Activated CD4-positive, alpha-beta T cell treated with anti-CD3 and anti-CD28 coated beads, Interleukin-2, amount 50 U/mL, for 4 hours (primary cell): ENCODE measurements at places on chromosomes 6 and 20.

- DNase-seq: no peak
These were observed 789.6 kb upstream of the EYS start for GRCh38 chr6:66496659-66497058.

DNA sequence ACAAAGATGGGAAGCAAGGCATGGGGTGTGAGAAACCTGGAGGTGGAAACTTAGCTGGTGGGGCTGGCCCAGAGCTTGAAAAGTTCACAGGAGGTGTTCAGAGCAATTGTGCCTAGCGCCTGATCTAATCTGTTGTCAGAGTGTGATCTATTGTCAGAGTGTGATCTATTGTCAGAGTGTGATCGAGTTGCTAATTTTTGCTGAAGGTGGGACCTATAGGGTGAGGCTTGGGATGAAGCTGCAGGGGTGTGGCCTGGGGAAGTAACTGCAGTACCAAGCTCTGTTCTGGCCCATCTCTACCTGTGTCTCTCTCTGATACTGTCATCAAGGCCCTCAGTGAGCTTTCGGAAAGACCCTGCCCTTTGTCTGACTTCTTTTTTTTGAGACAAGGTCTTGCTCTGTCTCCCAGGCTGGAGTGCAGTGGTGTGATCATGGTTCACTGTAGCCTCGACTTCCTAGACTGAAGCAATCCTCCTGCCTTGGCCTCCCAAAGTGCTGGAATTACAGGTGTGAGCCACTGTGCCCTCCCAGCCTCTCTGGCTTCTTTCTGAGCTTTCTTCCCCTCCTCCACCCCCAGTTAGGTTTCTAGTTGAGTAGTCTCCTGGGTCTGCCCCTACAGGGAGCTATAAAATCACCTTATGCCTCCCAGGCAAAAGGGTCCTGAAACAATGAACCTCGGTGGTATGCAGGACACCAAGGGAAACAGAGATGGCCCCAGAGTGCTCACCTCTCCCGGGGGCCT lies 150.8 kb upstream of the RNF24 start:
- no peak for DNase-seq

DNA sequence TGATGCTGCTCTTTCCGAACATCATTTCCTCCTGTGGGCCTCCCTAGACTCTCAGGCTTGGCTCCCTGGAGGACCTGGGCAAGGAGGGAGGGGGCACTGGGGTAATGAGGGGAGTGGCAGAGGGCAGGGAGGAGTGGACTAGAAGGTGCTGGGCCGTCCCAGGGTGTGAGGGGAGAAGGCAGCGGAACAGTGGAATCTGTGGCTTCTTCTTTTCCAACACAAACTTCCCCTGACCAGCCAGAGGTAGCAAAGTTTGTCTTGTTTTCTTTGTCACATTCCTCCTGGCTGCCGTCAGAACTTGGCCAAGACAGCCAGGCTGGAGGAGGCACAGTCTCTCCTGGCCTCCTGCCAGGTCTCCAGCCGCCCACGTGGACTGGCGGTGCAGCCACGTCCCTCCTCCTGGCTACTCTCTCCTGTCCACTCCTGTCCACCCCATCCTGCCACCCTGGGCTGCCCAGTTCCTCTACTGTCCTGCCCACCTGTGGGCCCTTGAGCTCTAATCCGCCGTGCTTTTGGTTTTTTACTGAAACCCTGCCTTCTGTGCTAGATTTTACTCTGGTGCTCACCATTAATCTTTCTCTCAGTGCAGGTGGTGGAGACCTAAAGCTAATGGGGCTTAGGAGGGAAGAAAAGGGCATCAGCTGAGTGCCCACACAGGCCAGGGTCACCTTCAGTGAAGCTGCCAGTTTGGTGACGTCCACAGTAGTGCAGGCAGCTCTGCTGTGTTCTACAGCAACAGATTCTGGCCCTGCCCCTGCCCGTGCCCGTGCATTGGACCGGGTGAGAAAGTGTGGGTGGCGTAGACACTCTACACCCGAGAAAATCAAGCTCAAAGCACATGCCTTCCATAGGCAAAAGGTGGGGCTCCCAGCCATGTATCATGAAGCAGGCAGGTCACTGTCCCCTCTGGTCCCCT lies 2.8 kb upstream of the CDSN start:
- no peak for DNase-seq

GRCh38 chr6:56017198-56017597 lies 141.8 kb upstream of the BMP5 start:
- DNase-seq: no peak

DNA sequence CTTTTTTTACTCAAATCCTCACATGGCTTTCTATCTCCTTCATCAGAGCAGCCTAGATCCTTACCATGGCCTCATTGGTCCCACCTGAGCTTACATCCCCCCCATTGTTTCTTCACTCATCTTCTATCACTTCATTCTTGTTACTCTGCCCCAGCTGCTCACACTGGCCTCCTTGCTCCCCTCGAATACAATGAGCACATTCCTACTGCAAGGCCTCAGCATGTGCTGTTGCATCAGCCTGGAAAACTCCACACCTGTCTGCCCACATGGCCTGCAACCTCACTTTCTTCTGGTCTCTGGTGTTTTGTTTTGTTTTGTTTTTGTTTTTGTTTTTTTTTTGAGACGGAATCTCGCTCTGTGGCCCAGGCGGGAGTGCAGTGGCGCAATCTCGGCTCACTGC lies 212.6 kb downstream of the TBX18 start:
- DNase-seq: no peak

- no peak for DNase-seq
These were observed 588 bp upstream of the ACSS2 start for GRCh38 chr20:34875642-34876405.

- no peak for DNase-seq
These were observed 5.0 kb downstream of the VSX1 start for GRCh38 chr20:25076731-25077609.

DNA sequence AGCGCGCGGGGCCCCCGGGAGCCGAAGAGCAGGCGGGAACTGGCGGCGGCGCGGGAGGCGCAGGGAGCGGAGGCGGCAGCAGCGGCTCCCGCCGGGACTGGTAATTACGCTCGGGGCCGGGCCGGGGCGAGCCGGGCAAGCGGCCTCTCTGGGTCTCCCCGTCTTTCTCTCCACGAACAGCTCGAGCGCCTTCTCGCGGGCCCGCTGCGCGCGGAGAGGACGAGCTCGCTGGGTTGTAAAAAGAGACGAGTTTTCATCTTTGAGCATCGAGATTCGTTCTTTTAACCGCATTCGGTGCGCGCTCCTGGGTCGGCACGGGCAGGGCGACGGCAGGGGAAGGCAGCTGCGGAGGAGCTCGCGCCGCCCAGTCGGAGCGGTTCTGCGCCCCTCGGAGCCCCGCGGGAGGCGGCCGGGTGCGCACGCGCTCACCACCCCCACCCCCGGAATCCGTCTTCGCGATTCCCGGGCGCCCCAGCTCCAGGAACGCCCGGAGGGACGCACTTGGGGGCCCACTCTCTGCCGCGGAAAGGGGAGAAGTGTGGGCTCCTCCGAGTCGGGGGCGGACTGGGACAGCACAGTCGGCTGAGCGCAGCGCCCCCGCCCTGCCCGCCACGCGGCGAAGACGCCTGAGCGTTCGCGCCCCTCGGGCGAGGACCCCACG lies 38.0 kb downstream of the YTHDF1 start:
- DNase-seq: no peak

DNA sequence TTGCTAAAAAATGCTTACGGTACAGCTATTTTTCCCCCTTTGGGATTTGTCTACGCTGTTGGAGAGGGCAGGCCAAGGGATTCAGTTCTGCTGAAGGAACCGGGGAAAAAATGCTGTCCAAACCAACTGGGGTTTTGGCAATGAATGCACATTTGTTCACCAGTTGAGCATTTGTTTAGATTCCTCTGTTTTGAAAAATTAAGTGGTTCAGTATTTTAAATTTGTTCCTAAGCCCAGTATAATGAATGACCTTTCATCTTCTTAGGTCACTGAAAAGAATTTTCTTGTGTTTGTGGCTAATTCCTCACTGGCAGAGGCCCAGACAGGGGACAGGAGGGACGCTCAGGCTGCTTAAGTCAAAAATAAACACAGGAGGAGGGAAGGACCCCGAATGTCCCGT lies 10.8 kb upstream of the EYA2 start:
- no peak for DNase-seq

- DNase-seq: no peak
These were observed 46.2 kb upstream of the RFPL4B start for GRCh38 chr6:112300896-112301295.

- no peak for DNase-seq
These were observed 2.1 kb upstream of the NRN1 start for GRCh38 chr6:6008648-6009421.

DNA sequence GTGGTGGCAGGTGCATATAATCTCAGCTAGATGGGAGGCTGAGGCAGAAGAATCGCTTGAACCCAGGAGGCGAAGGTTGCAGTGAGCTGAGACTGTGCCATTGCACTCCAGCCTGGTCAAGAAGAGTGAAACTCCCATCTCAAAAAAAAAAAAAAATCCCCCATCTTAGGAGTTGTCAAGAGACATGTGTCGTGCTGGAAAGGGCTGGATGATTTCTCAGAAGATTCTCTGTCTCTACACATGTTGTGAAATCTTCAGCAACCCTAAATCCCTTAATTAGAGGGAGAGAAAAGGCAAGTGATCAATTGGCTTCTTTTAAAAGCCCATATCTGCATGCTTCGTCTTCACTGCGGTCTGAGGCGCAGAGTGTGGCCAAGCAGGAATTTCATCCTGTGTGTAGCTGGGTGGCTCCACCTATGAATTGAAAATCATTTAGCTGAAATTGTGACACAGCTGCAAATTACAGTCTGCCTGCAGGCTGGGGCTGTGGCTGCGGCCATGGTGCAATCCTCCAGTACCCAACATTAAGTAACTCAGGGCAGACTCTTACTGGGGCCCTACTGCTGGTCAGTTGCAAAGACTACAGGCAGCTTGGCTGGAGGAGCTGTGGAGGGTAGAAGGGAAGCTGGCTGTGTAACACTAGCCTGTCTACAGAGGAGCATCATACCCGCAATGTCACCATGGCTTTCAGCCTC lies 3.2 kb upstream of the TGM3 start:
- no peak for DNase-seq

DNA sequence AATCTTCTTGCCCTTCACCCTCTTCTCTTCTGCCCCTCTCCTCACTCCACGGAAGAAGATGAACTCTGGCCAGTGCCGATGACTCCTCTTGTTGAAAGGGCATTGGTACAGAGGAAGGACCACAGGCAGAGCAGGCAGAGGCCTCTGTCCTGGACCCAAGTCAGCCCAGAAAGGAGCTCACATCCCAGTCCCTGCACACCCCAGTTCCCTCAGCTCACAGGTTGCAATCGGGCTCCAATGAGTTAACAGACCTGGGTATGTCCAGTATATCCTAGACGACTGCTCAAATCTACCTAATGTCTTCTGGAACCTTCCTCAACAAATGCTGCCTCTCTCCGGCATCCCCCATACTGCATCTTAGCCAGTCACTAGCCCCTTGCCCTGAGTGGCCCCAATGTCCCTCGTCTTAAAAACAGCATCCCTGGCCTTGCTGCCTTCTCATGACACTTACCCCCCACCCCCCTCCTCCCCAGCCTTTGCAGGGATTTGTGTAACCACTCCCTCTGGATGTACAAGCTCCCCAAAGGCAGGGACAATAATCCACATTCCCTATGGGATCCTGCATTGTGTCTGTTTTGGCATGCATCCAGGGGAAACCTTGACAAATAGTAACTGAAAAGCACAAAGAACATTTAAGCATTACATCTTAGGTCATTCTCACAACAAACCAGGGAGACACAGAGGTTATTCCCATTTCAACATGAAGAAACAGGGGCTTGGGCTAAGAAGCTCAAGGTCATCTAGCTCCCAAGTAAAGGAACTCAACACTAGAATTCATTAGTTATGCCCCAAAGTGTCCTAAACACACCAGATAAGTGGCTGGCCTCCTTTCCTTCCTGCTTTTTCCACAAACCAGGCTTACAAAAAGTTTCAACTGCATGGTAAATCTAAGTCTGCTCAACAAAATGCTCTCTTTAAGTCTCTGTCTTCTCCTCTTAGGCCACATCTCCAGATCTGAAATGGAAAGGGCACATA lies 45.1 kb downstream of the TRERF1 start:
- DNase-seq: no peak

- no peak for DNase-seq
These were observed 26.3 kb downstream of the CDH26 start for GRCh38 chr20:59984541-59984940.

DNA sequence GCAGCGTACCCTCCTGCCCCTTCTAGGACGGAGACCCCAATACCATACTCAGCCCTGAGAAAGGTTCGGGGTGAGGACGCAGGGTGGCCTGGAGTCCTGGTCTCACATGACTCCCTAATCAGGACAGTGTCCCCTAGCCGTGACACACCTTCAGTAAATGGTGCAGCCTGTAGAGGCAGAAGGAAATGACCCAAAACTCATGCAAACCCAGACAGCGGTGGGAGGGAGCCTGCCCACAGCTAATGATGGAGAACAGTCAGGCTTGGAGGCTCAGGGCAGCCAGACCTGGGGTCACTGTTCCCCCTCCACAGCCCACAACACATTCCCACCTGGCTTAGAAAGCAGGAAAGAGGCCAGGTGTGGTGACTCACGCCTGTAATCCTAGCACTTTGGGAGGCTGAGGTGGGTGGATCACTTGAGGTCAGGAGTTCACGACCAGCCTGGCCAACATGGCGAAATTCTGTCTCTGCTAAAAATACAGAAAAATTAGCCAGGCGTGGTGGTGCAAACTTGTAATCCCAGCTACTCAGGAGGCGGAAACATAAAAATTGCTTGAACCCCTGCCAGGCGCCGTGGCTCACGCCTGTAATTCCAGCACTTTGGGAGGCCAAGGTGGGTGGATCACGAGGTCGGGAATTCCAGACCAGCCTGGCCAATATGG lies 8.8 kb upstream of the HMGA1 start:
- DNase-seq: no peak
